Smooth muscle cell of bladder (primary cell): ENCODE measurements at places on chromosomes 11 and 22. TPM values are rescaled to one million over a fixed set of nuclear protein-coding genes. Genes with fewer than 3 reads are reported as not detected.

NCAM1 gene
- 0.14 and 0.28 TPM in 2 replicates for total RNA-seq

MARK2 gene
- 4.8 and 6.3 TPM in 2 replicates for total RNA-seq

OLFML1 gene
- total RNA-seq: 3.1 and 3.8 TPM in 2 replicates

TRIM49 gene
- total RNA-seq: not detected in 2 replicates

DDIAS gene
- 0.28 and 0.65 TPM in 2 replicates for total RNA-seq

ACER3 gene
- total RNA-seq: 5.7 and 7.0 TPM in 2 replicates

LARGE2 gene
- 0.09 TPM in 1 of 2 replicates, not detected in the other for total RNA-seq

ST14 gene
- total RNA-seq: under 0.01 and 0.14 TPM in 2 replicates

LRRC75B gene
- 6.4 TPM in 2 replicates for total RNA-seq

RIBC2 gene
- 0.09 TPM in 1 of 2 replicates, not detected in the other for total RNA-seq

CARD16 gene
- 25.2 and 38.7 TPM in 2 replicates for total RNA-seq

LRP5 gene
- 27.6 and 45.6 TPM in 2 replicates for total RNA-seq

OR8H2 gene
- total RNA-seq: not detected in 2 replicates

OR2AT4 gene
- total RNA-seq: not detected in 2 replicates

THY1 gene
- total RNA-seq: 154 and 200 TPM in 2 replicates

TRIM29 gene
- 0.57 and 1.1 TPM in 2 replicates for total RNA-seq

LRRC74B gene
- not detected in 2 replicates for total RNA-seq

PDE2A gene
- total RNA-seq: 0.18 and 0.28 TPM in 2 replicates

C11orf21 gene
- total RNA-seq: not detected in 2 replicates

MAJIN gene
- total RNA-seq: not detected in 2 replicates

GLYATL2 gene
- 0.65 and 0.71 TPM in 2 replicates for total RNA-seq

POU2AF2 gene
- not detected in 2 replicates for total RNA-seq

PTDSS2 gene
- total RNA-seq: 30.9 and 42.6 TPM in 2 replicates
